ENCODE measurements at places on chromosomes 16 and 17.

GRCh38 chr17:49259663-49260010 lies 29.1 kb upstream of the PHOSPHO1 start:
- no peak for DNase-seq

DNA sequence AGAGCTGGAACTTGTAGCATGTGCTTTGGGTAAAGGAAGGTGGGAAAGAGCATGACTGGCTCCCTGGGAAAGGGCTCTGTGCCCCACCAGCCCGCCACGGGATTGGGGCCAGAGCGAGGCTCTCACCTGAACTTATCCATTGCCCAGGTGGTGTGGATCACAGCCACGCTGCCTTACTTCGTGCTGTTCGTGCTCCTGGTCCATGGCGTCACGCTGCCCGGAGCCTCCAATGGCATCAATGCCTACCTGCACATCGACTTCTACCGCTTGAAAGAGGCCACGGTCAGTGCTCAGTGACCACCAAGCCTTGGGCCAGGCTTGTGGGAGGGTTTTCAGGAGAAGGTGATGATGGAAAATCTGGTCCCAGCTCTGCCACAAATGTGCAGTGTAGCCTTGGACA lies 36.0 kb downstream of the SLC6A2 start:
- DNase-seq = no peak

GRCh38 chr17:57425431-57425830 lies 169.1 kb downstream of the MSI2 start:
- no peak for DNase-seq

GRCh38 chr16:9090101-9090959 lies 1.1 kb upstream of the HAPSTR1 start:
- DNase-seq = no peak

- DNase-seq = no peak
These were observed 238.8 kb downstream of the MRTFB start for GRCh38 chr16:14309906-14310305.

- DNase-seq = no peak
These were observed 42.7 kb upstream of the CORO6 start for GRCh38 chr17:29665481-29665810.

DNA sequence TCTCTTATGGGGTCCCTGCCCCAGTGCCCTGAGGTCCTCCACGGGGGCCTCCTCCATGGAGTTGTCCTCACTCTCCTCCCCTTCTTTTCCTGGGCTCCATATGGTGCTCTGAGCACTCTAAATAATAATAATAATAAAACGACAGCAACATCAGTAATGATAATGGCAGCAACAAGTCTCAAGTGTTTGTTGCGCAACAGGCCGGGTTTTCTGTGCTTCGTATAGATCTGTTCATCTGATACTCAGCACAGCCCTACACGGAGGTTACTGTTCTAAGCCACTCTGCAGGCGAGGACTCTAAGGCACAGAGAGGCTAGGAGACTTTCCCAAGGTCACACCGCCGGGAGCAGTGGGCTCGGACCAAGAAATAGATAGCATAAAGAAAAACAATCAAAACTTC lies 13.7 kb downstream of the CIBAR2 start:
- DNase-seq = no peak

- no peak for DNase-seq
These were observed 21.4 kb upstream of the SPACA3 start for GRCh38 chr17:32970281-32970680.

- DNase-seq = no peak
These were observed 78.8 kb downstream of the CES1 start for GRCh38 chr16:55754056-55754455.

DNA sequence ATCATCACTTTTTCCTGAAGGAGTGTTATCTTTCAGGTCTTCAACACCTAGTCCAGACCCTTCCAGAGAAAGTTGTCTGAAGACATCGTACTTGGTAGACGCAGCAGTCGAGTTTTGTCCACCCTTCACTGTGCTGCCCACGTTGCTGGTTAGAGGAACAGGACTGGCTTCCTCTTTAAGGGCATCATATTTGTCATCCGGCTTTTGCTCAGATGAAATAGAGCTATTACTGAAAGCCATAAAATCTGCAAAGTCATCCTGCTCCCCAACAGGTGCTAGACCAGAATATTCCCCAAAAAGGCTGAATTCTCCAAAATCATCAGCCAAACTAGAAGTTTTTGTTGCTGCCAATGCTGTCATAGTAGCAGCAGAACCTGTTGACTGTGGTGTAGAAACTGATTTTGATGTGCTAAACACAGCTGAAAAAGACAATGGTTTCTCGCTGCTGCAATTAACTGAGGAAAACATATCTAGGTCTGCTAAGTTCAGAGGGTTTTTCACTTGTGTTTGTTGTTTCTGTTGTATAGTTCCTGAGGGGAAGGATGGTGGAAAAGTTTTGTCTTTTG lies 55.7 kb downstream of the SYNRG start:
- DNase-seq = no peak

GRCh38 chr16:74450236-74450635 lies 29.0 kb upstream of the CLEC18B start:
- DNase-seq = no peak

DNA sequence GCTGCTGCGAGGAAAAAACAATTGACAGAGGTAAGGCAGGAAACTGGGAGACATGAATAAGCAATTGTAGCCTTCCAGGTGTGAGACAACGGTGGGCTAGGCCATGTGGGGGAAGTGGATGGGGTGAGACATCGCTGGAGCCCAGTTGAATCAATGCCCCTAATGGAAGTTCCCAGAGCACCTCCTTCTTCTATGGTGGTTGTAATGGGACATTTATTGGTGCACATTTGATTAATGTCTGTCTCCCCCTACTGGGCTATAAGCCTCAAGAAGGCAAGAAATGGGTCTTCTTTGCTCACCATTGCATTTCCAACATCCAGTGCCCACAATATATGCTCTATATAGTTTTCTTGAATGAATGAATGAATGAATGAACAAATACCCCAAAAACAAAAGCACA lies 22.7 kb upstream of the CD300E start:
- DNase-seq = no peak

DNA sequence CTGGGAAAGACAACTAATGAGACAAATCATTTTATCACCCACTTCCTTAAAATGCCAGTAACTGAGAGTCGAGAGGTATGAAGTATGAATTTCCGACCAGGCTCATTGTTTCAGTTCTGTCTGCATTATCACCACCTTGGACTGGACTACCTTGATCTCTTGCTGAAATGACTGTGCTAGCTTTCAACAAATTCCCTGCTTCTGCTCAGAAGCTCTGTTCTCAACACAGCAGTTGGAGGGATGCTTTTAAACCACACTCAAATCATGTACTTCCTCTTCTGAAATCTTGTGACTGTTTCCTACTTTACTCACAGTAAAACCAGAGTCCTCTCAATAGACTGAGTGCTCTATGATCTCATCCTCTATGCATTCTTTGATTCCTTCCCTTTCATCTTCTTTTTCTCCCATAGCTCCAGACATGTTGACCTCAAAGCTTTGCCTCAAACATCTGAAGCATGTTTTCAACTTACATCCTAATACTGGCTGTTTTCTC lies 195.8 kb downstream of the KCNJ2 start:
- no peak for DNase-seq

GRCh38 chr16:22622703-22623102 lies 112.0 kb downstream of the NPIPB5 start:
- DNase-seq = no peak

DNA sequence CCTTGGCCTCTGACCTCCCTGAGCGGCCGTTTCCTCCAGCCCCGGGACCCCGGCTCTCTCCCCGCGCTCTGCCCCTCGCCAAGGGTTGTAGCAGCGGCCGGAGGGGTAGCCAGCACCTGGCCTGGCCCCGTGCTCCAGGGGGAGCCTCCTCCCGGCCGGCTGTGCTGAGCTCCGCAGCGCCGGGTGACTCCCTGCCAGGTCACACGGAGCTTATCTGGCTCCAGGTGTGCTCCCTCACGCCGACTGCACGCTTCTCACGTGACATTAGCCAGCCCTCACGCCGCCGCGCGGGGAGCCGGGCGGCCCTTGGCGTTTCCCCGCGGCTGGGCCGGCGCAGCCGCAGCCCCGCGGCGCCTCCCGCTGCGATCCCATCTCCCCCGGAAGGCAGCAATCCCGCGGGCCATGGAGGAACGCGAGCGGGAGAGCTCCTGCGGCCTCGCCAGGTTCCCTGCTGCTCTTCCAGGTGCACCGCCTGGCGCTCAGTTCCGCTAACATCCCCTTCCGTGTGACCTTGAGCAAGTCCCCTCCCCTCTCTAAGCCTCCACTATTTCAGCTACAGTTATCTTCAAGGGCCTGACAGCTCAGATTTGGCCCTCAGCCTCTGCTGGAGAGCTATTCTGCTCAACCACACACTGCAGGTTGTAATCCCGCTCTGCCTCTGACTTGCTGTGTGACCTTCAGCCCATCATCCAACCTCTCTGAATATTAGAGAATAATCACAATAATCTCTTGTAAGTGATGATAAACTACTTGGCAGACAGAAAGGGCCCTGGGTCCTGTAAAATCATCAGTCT lies 3.4 kb downstream of the MYO18A start:
- DNase-seq = no peak

- no peak for DNase-seq
These were observed 20.8 kb downstream of the GGA3 start for GRCh38 chr17:75240394-75241142.

- no peak for DNase-seq
These were observed 12.8 kb downstream of the PLXDC1 start for GRCh38 chr17:39138431-39139160.

DNA sequence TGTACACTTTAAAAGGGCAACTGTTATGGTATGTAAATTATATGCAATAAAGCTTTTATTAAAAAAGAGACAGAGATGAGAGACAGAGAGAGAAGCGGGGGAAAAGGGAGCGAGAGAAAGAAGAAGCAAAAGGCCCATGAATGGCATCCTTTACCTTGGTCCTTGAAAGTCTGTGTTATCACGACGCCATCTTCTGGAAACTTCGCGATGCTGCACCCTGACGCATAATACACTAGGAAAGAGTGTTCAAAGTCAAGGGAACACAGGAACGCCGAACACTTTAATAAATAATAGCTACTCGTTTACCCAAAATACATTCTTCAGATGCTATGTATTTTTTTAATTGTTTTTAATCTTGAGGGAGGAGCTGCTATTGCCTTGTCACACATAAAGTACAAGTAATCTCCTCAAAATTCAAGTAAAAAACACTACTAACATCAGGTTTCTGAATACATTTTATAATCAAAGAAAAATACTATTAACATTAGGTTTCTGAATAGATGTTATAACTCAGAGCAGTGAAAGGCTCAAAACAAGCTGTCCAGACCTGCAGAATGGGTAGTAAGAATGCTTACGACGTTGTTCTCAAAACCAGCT lies 23.0 kb upstream of the SLC38A8 start:
- DNase-seq = no peak

- no peak for DNase-seq
These were observed 67.4 kb downstream of the SNX11 start for GRCh38 chr17:48174833-48175523.

DNA sequence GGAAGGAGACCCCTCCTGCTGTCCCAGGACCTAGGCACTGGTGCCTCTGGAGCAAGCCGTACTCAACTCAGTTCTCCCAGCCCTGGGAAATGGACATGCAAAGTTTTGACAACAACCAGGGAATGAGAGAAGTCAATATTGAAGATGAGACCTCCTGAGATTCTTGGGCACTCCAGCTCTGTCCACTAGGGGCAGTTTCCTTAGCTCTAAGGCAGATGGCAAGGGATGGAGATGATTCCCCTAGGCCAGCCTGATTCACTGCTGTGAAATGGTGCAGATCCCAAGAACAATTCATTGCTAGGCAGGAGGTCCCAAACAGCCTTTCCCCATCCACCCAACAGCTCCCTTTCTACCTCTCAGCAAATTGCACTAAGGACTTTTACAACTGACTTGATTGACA lies 20.5 kb upstream of the SDR42E2 start:
- no peak for DNase-seq

- no peak for DNase-seq
These were observed 30.5 kb downstream of the SMPD3 start for GRCh38 chr16:68417711-68418301.

- no peak for DNase-seq
These were observed 18.6 kb upstream of the HAPSTR1 start for GRCh38 chr16:9072806-9073341.

GRCh38 chr17:7392696-7393612 lies 1.4 kb downstream of the PLSCR3 start:
- no peak for DNase-seq

DNA sequence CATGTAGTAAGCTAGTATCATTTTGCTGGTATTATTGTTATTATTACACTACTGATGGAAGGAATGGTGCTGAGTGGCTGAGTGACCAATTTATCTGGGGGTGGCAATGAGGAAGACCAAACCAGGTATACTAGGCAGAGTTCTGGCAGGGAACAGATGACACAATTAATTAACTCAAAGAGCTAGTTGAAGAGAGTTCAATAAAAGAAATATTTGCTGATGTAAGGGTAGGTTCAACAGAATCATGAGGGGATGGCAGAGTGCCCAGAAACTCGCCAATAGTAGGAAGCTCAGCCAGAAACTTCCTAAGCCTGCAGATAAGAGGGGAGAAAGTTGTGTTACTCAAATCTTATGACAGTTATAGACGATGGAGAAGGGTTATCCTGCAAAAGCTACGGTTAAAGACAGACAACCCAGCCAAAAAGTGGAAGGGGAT lies 352.5 kb downstream of the KCNJ2 start:
- DNase-seq = peak; percentile 2

- no peak for DNase-seq
These were observed 15.6 kb upstream of the CBFA2T3 start for GRCh38 chr16:88992351-88993165.

All from pulmonary artery endothelial cell (primary cell).